ENCODE measurements at places on chromosomes 7 and 10.

- DNase-seq: no peak
Measured at GRCh38 chr7:118232837-118233236, 8.3 kb downstream of the ANKRD7 start.

DNA sequence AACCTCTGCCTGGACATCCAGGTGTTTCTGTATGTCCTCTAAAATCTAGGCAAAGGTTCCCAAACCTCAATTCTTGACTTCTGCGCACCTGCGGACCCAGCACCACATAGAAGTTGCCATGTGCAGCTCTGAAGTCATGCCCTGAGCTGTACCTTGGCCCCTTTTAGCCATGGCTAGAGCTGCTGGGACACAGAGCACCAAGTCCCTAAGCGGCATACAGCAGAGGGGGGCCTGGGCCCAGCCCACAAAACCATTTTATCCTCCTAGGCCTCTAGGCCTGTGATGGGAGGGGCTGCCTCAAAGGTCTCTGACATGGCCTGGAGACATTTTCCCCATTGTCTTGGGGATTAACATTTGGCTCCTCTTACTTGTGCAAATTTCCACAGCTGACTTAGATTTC is 14.6 kb downstream of the TMEM243 start:
- DNase-seq: no peak

DNA sequence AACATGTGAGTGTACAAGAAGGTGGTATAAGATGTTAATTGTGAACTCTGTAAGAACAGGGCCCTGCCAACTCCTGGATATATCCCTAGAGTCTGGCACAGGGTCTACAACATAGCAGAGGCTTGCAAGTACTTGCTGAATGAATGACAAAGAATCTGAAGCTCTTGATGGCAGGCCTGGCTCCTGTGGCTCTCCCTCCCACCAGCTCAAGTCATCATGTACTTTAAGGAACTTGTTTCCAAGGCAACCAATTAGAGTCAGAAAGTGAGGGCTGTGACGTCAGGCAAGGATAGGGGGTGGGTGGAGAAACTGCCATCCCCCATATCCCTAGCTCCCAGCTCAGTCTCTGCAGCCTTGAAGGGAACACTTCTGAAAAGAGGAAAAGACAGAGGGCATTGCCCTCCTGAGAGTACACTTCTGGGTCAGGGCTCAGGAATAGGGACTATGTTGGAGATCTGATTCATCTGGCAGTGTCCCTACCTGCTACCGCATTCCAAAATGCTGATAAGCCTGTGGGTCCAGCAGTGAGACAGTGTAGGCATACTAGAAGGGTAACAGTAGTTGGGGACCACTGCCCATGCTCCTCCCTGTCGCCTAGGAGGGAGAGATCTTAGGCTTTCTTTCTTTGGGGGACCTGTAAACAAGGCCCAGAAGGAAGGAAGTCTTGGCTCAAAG is 34.6 kb upstream of the BTRC start:
- DNase-seq: no peak

DNA sequence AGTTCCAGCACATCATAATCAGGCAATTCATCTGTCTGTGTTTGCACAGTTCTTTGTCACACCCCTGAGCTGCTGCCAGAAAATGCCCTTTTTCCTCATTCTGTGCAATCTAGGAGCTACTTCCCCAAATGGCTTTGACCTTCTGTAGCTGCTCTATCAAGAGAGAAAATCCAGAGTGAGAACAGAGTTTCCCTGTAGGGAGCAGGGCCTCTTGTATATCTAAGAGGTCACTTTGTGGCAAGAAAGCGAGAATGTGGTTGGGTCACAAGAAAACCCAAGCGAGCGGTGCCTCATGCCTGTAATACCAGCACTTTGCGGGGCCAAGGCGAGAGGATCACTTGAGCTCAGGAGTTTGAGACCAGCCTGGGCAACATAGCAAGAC is 24.3 kb downstream of the SLC29A3 start:
- DNase-seq: peak; percentile 78

DNA sequence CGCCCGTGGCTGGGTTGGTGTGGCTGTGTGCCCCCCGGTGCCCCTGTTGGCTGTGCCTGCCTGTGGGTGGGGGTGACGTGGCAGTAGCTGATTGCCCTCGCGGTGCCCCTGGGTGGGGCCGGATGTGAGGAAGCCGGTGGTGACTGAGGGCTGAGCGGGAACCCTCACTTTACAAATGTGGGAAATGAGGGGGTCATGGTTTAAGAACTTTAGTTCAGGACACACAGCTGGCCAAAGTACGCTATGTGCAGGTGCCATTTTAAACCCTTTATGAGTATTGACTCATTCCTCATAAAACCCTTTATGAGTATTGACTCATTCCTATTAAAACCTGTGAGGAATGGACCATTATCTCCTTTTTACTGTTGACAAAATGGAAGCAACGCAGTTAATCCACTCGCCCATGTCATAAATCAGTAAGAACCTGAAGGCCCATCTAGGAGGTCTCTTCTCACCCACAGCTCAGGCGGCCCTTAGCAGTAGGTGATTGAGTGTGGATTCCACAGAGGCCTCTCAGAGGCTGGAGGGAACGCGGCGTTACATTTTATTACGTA is 290.1 kb upstream of the COBL start:
- no peak for DNase-seq

DNA sequence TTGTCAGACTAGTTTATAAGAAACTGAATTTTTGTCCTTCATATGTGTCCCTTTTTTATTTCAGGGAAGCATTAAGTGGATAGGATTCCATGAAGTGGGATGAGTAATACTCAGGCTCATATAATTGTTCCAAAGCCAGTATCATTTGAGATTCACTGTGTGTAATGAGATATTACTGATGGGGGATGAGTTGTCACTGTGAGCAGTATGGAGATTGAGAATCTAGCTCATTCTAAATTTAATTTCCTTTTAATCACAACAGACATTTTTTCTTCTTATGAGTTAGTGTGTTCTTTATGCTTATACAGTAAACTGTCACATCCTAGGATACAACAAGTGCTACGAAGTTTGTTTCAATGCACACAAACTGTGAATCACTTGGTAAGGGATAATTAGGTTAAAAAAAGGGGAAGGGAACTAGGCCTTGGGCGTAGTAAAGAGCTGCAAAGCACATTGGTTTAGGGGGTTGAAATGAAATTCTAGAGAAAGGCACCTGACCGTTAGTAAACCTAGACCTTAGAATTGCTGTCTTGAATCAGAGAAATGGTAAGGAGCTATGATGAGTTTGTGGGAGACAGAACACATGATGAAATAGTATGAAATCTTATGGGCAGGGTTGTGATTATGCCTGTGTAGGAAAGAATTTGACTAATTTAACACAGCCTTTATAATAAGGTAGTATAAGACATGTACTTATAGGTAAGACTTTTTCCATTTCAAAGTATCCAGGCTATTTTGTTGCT is 153.4 kb downstream of the MLLT10 start:
- DNase-seq: no peak

- peak; percentile 90 for DNase-seq
Measured at GRCh38 chr10:35642035-35642792, at the start of gene FZD8. FZD8 (minus strand) TSS chr10:35642296; CDS start chr10:35641429, 867 bp downstream.

DNA sequence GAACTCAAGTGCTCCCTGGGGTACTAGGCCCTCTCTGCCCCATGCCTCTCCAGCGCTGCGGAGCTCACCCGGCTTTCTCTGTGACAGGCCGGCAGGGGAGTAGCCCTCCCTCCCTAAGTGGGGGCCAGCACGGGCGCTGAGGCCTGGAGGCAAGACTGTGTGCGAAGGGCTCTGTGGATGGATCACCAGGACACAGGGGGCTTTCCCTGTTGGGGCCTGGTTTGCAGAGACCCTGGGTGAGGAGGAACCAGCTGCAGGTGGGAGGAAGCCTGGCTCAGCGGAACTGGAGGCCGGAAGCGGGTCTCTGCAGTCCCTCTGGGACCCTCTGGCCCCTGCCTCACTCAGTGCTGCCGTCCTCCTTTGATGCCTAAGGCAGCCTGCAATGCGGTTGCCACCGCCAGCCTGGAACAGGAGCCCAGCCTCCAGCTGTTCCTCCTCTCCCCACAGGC is 106.0 kb downstream of the CYTH3 start:
- no peak for DNase-seq

DNA sequence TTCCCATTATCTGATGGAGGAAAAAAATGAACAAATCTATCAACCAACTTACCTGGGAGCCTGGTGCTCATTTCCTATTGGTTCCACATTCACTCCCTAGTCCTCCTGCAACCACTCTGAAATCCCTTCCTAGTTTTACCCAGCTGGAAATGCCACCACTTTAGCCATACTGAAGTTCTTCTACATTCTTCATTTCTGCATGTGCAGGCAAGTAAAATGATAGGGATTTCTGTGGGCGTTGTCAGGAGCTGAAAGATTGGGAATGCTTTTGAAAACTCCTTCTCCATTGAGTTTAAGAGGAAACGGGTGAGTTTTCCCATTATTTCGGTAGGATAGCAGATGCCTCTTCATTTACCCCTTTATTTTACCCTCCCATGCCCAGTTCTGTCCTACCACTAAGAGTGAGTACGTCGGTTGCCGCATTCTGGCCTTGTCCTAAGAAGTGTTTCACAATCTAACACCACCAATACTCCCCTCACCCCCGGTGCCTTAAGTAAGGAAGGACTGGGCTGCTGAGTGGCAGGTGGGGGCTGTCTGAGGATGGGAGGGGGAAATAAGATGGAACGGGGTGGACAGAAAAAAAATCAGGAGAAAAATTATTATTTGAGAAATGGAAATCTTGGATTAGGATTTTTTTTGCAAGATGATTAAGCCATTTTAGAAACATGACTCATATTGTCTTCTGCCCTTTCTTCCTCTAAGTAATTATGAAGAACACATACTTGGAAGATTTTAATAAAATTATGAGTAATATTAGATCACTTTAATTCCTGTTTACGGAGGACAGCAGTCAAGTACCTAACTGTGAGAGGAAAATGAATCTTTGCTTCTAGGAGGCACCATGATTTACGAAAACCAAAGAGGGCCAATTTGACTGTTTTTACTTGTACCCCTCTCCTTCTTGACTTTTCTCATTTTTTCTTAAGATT is 13.2 kb upstream of the TAS2R60 start:
- no peak for DNase-seq

DNA sequence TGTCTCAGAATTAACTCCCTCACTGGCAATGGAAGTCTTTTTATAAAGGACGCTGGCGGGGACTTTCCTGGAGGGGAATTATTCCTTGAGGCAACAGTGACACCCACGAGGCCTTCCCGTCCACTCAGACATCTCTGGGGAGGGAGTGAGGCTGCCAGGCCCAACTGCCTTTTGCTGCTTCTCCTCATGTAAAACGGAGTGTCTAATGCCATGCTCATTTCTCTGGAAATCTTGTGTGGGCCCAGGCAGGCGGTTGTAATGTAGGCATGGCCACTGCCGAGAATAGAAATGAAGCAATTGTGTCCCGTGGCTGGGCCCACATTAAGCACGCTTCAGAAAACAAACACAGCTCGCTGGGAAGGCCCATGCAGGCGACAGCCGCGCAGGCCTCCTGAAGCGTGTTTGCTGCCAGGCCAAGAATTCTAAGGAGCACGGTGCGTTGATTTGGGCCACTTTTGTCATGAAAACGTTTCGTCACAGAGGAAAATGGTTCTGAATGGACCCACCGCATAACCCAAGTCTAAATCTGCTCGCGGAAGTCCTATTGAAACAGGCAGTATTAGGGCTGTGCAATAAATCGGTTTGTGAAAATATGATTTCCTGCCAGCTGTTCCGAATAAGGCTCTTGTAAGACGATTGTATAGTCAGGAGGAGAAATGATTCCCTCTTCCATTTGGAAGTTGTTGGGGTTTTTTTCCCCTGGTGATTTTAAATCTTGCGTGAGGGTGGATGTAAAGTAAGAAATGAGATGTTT is 104.2 kb upstream of the CHST15 start:
- no peak for DNase-seq

- DNase-seq: no peak
Measured at GRCh38 chr10:14004536-14004935, 326.2 kb downstream of the FRMD4A start.

DNA sequence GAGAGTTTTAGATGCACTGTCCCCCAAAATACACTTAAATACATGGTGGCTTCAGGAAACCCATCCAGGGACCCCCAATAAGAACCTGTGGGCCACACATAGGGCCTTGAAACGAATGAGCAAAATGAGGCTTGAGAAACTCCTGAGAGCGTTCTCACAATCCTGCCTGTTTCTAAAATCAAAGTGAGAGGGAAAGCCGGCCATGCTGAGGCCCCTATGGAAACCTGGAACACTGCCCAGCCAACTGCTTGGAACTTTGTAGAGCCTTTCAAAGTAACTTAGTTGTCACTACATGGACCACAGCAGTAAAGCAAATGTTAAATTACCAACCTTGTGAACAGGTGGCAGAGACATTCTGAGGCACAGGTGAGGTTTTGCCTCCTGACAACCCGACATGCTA is 13.4 kb downstream of the SGMS1 start:
- DNase-seq: no peak

DNA sequence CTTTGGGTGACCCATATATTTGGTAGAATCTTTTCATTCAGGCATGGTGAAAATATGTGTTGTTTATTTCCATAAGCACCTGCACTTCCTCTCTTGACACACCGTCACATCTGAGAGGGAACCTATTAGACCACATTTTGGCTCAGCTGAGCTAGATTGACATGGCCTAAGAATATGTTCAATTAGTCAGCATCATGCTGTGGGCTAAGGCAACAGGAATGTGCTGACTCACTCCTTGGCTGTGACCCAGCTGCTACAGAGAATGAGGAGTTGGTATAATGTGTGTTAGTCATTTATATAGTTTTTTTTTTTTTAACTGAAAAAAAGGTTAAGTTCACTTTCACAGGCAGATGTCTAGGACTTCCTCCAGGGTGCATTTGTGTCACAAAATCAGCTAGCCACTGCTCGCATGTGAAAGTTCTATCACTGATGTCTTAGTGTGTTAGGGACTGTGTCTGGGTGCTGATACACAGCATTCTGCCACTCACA is 180.6 kb downstream of the SEMA3E start:
- peak; percentile 94 for DNase-seq

DNA sequence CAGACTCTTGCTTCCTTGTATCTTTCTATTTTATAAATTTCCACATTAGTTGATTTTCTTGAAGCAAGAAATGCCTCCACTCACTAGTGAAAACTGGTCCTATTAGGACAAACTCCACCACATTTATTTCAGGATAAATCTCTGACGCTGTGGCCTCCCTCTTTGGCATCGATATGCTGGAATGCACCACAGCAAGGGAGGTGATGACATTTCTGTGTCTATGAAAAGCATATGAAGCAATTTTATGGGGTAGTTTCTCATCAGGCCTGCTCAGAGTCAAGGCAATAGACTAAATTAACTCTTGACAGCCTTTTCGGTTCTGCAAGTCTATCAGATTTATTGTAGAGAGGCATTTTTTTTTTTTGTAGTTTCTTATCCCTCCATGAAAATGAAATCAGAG is 304.4 kb downstream of the ZEB1 start:
- DNase-seq: no peak

GRCh38 chr7:18577096-18577771 is 81.7 kb downstream of the HDAC9 start:
- DNase-seq: no peak
